Immature natural killer cell (primary cell): ENCODE measurements at places on chromosomes 6 and 20. TPM values are rescaled to one million over a fixed set of nuclear protein-coding genes. Genes with fewer than 3 reads are reported as not detected.

Gene MTG2
- polyA plus RNA-seq, result 15.3 TPM

Gene EPPIN
- not detected for polyA plus RNA-seq

Gene BLOC1S5
- 42.9 TPM for polyA plus RNA-seq

Gene GLO1
- 87.1 TPM for polyA plus RNA-seq

Gene BPIFB1
- polyA plus RNA-seq, result not detected

Gene RNF144B
- polyA plus RNA-seq, result 0.35 TPM

Gene VIP
- polyA plus RNA-seq, result not detected
